NCI-H774 (cell line): ENCODE measurements at places on chromosomes 2 and 18.

DNA sequence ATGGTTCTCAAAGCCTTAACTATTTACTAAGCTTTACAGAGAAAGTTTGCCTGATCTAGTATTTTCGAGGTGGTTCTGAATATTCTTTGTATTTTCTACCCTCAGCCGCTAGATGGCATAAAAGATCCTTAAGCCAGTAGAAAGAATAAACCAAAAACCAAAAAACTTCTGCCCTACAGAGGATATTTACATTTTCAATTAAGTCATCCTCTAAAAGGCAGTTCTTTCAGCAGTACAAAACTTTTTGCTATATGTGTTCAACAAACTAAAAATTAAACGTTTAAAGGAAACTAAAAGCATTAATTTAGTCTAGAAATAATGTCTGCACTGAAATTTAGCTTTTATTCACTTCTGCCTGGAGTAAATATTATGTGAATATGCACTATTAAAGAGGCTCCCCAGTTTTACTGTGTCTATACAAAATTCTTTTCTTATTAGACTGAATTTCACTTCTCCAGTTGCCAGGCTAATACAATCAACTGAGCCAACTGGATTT, 297.5 kb downstream of the PIEZO2 start:
- peak; percentile 1 for DNase-seq

- no peak for DNase-seq
Observed at GRCh38 chr2:179745635-179746256, 115.7 kb downstream of the ZNF385B start.

- DNase-seq: no peak
Observed at GRCh38 chr2:128834207-128834879, 515.7 kb upstream of the HS6ST1 start.

DNA sequence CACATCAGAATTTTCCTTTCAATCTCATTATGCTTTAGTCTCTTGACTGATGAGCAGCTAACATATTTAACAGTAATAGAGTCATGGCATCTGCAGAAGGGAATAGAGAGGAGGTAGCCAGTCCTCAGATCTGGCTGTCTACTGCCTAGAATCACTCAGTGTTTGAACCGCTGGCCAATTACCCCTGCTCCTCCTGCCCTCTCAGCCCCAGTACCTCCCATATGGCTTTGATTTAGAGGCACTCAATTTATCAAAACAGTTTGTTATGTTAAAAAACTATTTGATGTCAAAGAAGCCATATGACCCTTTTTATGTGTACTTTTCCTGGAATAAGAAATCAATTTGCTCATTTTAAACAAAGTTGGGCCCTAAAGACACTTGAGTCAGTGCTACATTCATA, 355.2 kb downstream of the CMPK2 start:
- DNase-seq: no peak
